Kidney (tissue), 22 donors: ENCODE measurements at places on chromosomes 3 and 15. TPM values are rescaled to one million over a fixed set of nuclear protein-coding genes. Genes with fewer than 3 reads are reported as not detected.

- peak; percentile 78 for DNase-seq
Measured at GRCh38 chr3:133895208-133896001, at the start of gene RAB6B. RAB6B (minus strand) TSS chr3:133895882; CDS start chr3:133895466, 416 bp downstream.

DNA sequence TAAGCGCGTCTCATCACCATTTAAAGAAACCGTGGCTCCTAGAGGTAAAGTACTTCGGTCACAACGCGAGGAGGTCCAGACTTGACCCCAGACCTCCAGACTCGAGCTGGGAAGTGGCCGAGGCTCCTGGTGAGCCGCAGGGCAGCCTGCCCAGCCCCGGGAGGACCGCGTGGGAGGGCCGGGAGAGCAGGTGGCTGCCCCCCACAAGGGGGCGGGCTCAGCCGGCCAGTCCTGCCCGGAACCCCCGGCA lies at the start of gene SLC27A2:
SLC27A2 (plus strand) TSS at position 228 of the 250 bp plus-strand sequence. CDS start 232 bp downstream, outside the sequence.
- no peak for DNase-seq

C3orf49 gene
- not detected for polyA plus RNA-seq

- DNase-seq: no peak
Measured at GRCh38 chr3:172369590-172370259, 78.5 kb downstream of the GHSR start.

SNAP23 gene
- 34.1 TPM for polyA plus RNA-seq

DNA sequence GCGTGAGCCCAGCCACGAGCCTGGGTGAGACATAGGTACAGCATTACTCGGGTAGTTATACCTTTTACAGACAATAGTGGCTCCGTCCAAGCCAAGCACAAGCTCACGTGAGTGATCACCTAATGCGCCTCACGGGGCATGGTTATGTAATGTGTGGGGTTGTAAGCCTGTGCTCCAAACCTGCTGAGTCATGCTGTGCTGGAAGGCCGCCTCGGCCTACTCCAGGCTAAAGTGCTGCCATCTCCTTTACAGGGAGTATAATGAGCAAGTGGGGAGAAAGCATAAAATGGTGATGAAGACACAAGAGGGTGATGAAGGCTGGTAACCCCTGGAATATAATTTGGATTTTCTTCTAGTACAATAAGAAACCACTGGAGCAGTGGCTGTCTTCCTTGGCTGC lies 175.8 kb upstream of the STT3B start:
- DNase-seq: no peak

GRCh38 chr3:16307832-16308531 lies 43.0 kb downstream of the OXNAD1 start:
- DNase-seq: no peak
